ENCODE measurements at places on chromosomes 2 and 18.

GRCh38 chr2:46924608-46925007, 9.0 kb upstream of the MCFD2 start:
- DNase-seq, result no peak

DNA sequence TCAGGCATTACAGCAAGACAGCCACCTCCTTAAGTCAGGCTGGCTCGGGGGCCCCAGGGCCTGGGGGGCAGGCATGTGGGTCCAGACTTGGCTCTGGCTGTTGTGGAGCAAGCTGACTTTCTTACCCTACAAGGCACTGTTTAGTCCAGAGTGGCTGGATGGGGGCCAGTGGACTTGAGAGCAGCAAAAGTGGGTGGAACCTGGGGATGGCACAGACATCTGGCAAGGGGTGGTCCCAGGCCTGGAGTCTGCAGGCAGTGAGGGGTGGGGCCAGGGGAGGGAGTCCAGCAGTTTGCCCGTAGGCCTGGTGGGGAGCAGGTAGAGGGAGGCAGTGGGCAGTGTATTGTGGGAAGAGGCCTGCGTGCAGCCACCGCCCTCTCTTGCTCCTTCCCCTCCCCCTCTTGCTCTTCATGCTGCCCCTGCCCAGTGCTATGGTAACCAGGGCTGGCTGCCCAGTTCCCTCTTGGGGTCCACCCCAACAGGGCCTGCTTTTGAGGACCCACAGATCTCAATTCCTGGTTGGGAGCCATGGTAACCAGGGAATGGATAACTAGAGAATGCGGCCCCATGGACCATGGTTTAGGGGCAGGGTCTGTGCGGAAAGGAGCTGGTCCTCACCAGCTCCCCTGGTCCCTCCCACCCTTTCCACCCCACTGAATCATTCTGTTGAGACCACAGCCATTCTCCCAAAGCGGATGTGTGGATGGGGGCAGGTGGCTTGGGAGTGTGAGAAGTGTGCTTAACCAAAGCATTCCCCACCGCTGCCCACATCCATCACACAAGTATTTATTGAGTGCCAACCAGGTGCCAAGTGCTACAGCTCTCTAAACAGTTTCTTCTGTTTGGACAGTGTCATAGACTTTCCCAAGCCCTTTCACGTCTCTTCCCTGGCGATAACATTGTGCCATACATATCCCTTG, 19.3 kb downstream of the SPEG start:
- DNase-seq, result no peak

DNA sequence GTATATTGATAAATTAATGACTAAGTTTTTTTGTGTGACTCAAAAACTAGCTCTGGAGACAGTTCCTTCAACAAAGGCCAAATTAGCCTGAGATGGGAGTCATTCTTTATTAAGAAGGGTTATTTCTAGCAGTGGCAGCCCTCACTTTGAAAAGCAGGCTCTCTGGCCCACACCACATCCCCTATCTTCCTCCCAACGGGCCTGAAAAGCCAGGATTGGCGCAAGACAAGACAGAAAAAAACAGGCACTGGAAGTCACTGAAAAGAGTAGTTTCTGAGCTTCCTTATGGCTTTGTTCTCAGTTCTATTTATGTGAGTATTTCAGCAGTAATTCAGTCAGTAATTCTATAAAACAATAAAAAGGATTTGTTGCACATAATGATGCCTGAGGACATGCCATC, 149.0 kb downstream of the LAMA3 start:
- DNase-seq, result no peak

- no peak for DNase-seq
These were observed 100.9 kb downstream of the TNS1 start for GRCh38 chr2:217901835-217902378.

DNA sequence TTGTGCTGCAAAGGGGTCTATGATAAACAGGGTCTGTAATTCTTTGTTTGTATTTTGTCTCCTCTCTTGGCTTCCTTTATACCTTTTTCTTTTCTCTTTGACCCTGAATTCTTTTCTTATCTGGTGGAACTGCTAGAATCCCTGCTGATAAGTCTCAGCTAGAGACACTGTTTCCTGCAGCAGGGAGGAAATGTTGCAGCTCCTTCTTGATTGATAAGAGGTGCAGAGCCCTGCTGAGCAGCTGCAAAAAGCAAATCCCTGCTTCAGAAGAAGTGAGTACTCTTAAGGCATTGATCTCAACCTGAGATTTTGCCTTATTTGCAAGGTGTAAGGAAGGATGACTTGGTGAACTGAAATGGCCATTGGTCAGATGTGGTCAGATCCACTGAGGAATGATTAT, 167.8 kb downstream of the NUP35 start:
- no peak for DNase-seq

- no peak for DNase-seq
These were observed 69.1 kb upstream of the FOXI3 start for GRCh38 chr2:88521445-88522073.

DNA sequence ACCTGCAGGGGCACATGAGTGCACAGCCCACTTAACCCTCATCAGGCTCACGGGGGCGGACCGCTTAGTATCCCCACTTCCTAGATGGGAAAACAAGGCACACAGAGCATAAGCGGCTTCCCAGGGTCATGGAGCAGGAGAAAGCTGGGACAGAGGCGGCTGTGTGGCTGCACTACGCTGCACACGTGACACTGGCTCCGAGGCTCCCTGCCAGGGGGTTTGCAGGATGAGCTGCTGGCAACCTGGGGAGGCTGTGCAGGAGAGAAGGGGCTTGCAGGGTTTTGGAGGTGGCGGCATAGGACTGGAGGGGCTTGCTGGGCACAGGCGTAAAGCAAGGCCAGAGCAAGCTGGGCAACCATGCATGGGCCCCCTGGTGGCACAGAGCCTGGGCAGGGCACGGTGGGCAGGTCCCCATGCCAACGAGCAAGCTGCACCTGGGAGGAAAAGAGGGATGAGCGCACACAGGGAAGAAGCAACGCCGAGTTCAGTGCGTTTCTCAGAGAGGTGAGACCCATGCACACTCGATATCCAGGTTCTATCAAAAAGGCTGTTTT, 268.6 kb downstream of the HDAC4 start:
- no peak for DNase-seq

DNA sequence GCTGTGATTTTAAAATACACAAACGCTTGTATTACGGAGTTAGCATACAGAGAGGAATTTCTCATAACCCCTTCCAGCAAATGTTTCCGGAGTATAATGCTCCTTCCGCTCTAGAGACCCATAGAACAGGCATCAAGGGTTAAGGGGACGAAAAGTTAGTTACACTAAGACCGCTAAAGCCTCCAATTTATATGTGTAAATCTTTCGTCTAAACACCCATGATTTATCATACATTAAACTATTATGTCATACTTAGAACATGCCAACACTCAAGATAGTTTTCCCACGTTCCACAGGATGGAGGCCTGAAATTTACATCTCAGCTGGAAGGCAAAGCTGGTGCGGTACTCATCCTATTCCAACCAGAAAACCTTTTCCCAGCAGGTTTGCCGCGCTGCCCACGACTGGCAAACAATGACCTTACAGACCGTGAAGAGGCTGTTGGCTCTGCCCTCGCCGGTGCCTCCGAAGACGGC, 650 bp downstream of the ORMDL1 start:
- DNase-seq, result no peak

DNA sequence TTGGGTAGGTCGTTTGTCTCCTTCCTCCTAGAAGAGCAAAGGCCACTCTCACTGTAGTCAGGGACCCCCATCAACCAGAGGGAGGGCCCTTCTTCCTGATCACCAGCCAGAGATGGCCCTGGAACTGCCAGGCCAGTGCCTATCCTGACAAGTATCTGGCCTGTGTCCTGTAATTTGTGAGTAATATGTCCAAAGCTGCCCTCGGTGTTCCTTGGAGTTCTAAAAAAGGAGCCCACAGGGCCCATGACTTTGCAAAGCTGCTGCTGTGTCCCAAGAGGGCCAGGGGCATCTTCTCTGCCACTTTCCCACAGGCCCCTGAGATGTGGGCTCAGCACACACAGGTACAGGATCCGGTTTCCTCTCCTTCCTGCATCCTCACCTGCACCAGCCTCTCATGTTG, 212.4 kb downstream of the SEPTIN10 start:
- no peak for DNase-seq

DNA sequence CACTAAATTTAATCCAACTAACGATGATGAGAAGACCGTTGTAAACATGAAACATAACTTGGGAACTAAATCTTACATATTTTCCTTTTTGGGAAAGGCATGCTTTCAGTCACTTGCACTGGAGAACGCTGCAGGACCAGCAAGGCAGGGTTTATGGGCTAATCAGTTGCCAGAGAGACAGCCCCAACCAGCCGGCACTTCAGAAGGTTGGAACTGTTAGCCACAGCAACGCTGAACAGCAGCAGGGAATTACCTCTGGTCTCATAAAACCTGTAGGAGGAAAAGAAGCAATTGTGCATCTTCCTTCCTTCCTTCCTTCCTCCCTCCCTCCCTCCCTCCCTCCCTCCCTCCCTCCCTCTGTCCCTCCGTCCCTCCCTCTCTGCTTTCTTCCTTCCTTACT, 33.9 kb upstream of the SIX2 start:
- DNase-seq, result no peak

- DNase-seq, result no peak
These were observed 35.7 kb upstream of the GPR155 start for GRCh38 chr2:174522553-174522952.

DNA sequence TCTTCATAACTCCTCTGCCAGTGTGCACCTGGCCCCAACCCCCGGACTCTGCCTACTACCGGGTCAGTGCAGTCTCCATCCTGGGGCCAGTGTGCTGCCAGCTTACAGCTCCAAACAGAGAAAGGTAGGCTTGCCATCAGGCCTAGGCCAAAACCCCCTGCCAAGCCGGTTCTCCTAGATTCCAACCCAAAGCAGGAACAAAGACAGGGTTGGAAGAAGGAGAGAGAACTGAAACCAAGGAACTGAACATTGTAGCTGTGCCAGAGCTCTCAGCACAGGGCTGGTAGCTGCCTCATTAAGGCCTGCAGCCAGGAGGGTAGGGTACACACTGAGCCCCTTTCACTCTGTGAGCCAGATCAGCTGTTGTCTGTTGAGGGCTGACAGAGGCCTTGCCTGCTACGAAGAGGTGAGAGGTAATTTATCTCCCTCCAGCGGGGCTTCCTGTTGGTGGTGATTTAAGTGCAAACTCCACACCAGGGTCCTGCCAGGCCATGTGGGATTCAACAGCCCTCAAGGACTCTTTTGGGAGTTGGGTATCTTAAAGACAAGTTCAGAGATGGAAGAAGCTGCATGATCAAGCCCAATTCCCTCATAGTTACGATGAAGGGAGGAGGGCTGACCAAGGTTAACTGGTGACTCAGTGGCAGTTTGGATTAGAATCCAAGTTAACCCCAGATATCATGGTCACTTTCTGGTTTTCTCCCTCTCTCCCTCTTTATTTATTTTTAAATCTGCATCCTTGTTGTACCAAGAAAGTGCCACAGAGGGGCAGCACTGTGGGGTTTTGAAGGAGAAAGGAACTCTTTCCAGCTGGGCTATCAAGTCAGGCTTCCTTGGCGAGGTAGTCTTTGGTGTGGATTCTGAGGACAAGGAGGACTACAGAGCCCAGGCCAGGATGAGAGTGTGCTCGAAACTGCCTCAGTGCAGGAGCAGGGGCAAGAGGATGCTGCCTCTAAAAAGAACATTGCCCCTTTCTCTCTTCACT, 48.1 kb downstream of the CYRIA start:
- DNase-seq, result no peak

DNA sequence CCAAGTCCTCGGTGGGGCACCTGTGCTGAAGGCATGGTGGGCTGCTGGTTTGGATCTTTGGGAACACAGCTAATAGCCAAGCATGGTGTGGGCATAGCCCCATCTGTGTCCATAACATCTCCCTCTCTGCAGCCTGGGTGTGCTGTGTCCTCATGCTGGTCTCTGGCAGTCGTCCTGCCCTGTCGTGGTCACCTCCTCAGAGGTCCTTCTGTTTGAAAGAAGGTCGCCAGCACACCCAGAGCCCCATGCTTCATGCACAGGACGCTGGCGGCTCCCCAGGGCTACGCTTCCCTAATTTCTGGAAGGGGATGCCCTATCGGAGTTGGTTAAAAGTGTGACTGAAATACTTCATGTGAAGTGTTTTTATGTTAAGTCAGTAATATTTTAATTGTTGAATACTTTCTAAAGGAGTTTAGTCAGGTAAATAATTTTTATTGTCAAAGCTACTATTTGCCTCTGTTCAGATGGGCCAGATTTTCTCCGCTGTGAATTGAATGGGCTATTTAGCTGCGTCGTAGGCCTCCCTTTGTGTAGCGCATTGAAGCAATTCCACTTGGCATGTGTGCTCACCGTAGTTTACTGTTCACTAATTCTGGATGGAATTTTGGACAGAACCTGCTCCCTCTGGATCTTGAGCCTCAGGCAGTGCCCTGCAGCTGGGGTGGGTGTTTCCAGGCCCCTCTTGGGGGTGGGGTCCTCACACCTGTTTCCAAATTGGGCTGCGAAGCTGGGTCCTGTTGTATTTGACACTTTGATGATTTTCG, 81.9 kb downstream of the WDSUB1 start:
- DNase-seq, result no peak

- no peak for DNase-seq
These were observed 300.8 kb downstream of the CNTNAP5 start for GRCh38 chr2:124325667-124326440.

DNA sequence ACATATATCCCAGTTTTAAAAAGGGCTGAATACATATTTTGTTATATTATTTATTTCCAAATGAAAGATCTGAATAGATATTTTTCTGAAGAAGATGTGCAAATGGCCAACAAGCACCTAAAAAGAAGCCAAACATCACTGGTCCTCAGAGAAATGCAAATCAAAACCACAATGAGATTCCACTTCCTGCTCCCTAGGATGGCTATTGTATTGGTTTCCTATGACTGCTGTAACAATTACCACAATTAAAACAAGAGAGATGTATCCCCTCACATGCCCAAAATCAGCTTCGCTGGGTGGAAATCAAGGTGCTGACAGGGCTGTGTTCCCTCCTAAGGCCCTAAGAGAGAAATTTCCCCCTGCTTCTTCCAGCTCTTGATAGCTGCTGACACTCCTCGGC, 23.2 kb downstream of the ABCB11 start:
- DNase-seq, result no peak

DNA sequence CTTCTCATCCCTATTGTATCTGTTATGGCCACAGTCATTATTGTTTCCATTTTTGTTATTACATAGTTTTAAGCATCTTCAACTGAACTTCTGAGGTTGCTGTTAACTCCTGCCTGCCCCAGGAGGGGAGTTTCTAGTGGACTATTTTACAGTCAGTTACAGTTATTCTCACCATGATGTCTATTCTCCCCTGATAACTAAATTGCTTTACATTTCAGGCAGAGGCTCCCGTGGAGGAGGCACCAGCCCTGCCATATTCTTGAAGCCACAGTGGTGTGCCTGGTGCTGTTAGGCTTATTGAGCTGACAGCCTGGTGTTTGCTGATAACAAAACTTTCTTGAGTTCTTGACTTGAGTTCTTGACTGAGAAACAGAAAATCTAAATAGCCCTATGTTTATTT, 256.4 kb downstream of the TFCP2L1 start:
- no peak for DNase-seq

GRCh38 chr2:119428488-119429224, 3.0 kb upstream of the TMEM37 start:
- no peak for DNase-seq

DNA sequence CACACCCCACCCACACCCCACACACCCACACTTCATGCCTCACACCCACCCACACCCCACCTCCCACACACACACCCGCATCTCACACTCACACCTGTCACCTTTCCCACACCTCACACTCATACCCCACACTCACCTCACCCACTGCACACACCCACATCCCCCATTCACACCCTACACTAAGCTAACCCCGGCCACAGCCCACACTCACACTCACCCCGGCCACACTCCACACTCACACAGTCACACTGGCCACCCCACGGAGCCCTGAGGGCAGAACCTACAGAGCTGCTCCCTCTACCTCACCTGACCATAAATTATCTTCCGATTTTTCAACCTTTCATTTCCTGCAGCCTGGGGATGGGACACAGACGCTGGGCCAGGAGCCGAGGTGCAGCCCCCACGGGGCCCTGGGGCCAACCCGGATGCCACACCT, 241.3 kb downstream of the HDAC4 start:
- no peak for DNase-seq

Data from NCI-H187 (cell line).